ENCODE measurements at places on chromosomes 7 and 10. TPM values are rescaled to one million over a fixed set of nuclear protein-coding genes. Genes with fewer than 3 reads are reported as not detected.

GRCh38 chr10:123642697-123643096, 23.5 kb upstream of the GPR26 start:
- no peak overlapping the region for H3K4me3 ChIP-seq
- no peaks in the 10 kb centered on the region for H3K4me1 ChIP-seq
- H3K27ac ChIP-seq: no peak overlapping the region
- peaks cover 30% of the 10 kb centered on the region for H3K27me3 ChIP-seq
- no peak for DNase-seq
- no peaks in the 10 kb centered on the region for H3K36me3 ChIP-seq

DNA sequence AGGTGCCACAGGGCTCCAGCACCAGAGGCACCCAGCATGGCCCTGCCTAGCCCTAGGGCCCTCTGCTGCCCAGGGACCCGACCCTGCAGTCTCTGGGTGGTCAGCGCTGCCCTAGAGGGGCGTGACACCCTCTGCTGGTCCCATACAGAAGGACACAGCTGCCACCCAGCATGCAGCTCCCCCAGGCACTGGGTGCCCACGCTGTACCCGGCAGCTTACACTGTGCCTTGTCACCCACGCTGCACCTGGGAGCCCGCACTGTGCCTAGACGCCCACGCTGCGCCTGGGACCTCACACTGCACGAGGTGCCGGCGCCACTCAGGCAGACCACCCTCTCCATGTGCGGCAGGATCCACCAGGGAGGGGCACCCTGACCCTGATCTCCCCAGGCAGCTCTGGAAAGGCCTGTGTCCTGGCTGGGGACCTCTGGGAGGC, 55.2 kb downstream of the PWWP2B start:
- H3K4me3 ChIP-seq: peak overlapping the region; percentile 55
- H3K36me3 ChIP-seq: no peaks in the 10 kb centered on the region
- H3K4me1 ChIP-seq: peaks cover 32% of the 10 kb centered on the region
- no peak for DNase-seq
- H3K27me3 ChIP-seq: no peaks in the 10 kb centered on the region

The VPS41 gene
- 57.7 TPM for total RNA-seq

DNA sequence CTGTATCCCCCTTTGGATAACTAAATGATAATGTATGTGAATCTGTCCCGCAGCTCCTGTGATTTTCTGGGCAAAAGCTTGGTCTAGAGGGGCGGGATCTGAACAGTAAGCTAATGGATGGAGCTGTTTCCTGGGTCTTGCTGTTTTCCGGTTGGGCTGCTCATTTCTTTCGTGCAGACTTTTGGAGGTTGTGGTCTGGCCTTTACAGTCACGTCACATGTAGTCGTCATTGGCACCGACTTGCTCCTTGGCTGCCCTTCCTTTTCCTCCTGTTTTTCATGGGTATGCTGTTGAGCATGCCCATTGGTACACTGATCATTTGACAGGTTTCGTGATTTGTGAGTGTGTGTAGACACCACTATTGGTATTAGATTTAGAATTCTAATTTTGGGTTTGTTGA, 2.0 kb downstream of the FBH1 start:
- peak overlapping the region; percentile 20 for H3K27ac ChIP-seq
- no peaks in the 10 kb centered on the region for H3K27me3 ChIP-seq
- H3K4me1 ChIP-seq: peaks cover 68% of the 10 kb centered on the region

The HOXA5 gene
- total RNA-seq: not detected

Data from naive thymus-derived CD8-positive, alpha-beta T cell (primary cell).